Midbrain (tissue), 1 donor: ENCODE measurements at places on chromosomes 13 and 19.

GRCh38 chr13:23086968-23087623 is 93.7 kb upstream of the SGCG start:
- DNase-seq: no peak

- DNase-seq: peak; percentile 9
Measured at GRCh38 chr13:30569901-30570576, 47.7 kb upstream of the USPL1 start.

GRCh38 chr13:33764716-33765115 is 53.2 kb upstream of the RFC3 start:
- DNase-seq: no peak

GRCh38 chr19:33706631-33707030 is 84.9 kb downstream of the CHST8 start:
- no peak for DNase-seq

DNA sequence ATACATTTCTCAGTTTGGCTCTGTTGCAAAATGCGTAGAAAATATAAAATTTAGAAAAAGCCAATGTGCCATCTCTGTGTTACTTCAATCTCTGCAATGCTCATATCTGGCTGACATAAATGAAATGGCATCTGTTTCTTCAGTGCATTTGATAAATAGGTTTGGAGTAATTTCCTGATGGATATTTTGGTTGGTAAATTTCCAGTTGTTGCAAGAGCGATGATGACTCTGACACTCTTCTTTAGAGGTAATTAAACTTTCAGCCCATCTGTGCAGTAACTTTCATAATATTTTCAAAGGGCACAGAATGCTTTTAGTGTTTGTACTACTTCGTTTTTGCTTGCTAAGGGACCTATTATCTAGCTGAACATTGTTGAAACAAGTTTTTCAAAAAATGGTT is 1286.4 kb downstream of the PCDH9 start:
- no peak for DNase-seq

DNA sequence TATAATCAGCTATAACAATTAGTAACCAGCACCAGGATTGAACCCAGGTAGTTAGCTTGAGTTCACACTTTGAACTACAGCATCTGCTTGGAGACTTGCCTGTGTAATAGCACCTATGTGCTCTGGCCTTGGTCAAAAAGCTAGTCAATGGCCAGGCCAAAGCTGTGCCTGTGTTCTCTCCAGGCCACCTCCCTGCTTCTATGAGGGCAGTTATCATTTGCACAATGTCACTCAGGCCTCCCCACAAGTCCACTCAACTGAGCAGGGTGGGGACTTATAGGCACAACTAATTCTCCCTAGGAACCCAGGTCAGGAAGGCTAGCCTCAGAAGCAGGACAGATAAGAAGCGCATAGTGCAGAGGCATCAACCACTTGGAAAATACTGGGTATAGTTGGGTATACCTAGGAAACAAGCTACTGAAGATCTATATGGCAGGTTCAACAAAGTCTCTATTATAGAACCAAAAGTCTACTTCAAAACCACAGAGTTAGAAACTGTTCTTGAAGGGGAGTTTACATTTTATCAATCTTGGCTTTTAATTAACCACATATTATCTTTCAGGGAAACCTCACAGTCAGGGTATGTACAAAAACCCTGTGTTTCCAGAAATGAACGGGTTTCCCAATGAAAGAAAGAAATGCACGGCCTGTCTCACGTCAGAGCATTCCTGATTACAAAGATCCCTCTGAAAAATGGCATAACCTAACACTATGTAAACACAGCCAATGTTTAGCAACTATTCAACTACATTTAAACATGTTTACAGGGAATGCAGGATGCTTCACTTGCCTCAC is 140.9 kb downstream of the ABCC4 start:
- no peak for DNase-seq

- no peak for DNase-seq
Measured at GRCh38 chr19:13726323-13726722, 38.0 kb upstream of the MRI1 start.

- DNase-seq: peak; percentile 37
Measured at GRCh38 chr19:55678121-55678671, 3.2 kb downstream of the EPN1 start.

- peak; percentile 82 for DNase-seq
Measured at GRCh38 chr13:61774903-61775302, 359.3 kb upstream of the PCDH20 start.

- DNase-seq: no peak
Measured at GRCh38 chr19:3842948-3843347, 25.9 kb downstream of the ZFR2 start.

DNA sequence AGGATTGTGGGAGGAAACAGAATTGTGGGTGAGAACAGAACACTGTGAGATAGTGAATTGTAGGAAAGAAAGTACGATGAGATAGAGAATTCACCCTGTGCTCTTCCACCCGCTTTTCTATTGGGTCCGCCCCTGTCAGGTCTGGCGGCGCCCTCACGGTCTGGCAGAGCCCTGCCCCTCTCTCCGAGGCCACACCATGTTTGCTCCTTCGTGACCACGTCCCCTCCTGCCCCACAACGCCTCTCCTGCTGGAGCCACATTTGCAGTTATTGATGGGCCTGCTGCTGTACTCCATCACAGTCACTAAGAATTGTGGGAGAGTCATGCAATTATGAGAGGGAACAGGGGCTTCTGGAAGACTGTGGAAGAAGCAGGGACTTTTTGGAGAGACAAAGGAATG is 473.1 kb downstream of the KLF12 start:
- DNase-seq: no peak

- no peak for DNase-seq
Measured at GRCh38 chr13:93878675-93879074, 600.8 kb downstream of the DCT start.

DNA sequence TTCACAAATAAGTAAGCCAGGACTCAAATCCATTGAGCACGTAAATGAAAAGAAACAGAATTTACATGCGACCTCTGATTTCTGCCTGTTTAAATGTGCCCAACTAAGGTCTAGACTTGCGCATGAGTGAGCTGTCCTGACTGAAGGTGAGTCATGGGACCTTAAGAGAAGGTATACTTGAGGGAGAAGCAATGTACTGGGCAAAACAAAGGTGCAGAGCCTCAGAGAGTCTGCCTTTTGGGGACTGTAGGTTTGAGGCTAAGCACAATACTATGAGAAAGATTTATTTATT is 45.8 kb downstream of the UFM1 start:
- no peak for DNase-seq

- DNase-seq: no peak
Measured at GRCh38 chr13:71979616-71980015, 112.6 kb upstream of the DACH1 start.

GRCh38 chr19:1699998-1700732 is 47.8 kb upstream of the TCF3 start:
- no peak for DNase-seq

DNA sequence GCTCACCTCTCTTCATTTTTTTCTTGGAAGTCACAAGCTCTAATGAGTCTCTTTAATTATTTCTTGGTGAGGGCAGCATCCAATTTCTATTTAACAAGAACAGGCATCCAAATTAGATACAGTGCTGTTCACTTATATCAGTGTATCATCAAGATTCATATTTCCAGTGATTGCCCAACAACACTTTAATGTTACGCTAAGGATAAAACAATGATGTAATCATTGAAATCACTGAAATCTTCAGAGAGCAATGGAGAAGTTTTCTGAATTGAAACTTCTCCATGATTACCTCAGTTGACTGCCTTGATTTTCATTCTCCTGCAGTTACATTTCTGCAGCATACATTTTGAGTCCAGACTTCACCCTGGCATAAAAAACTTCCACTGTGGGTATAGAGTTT is 17.1 kb upstream of the LRCH1 start:
- no peak for DNase-seq

GRCh38 chr19:14031719-14032480 is at the start of gene IL27RA:
TSS of gene IL27RA (plus strand) at chr19:14031762. CDS start at chr19:14031873, 111 bp downstream.
- DNase-seq: peak; percentile 19

GRCh38 chr19:15457701-15458484 is 6.5 kb downstream of the RASAL3 start:
- DNase-seq: no peak

- DNase-seq: no peak
Measured at GRCh38 chr13:74675182-74675581, 541.0 kb upstream of the KLF12 start.

GRCh38 chr13:77533875-77534788 is 1.4 kb upstream of the SCEL start:
- no peak for DNase-seq

DNA sequence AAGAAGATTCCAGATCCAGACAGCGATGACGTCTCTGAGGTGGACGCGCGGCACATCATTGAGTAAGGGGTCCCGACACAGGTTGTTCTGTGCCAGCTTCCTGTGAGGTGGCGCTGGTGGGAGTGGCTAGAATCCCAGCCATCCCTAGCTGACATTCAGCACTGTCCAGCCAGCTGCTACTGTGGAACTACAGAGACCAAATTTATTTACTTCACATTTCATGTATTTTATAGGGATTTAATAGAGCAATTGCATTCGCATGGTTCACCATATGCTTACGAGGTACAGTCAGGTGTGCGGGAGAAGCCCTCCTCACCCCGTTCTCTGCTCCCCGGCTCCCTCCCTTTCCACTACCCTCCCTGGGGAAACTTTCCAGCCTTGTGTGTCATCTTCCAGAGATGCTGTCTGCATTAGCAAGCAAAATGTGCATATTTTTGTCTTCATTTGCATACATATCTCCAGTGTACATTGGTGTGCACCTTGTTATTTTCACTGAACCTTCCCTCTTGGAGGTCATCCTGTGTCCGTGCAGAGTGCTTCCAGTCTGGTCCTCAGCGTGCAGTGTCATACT is 47.2 kb downstream of the SMARCA4 start:
- DNase-seq: no peak

- DNase-seq: no peak
Measured at GRCh38 chr19:2443785-2444182, 13.0 kb downstream of the LMNB2 start.

- no peak for DNase-seq
Measured at GRCh38 chr13:109275852-109276251, 510.5 kb downstream of the IRS2 start.

DNA sequence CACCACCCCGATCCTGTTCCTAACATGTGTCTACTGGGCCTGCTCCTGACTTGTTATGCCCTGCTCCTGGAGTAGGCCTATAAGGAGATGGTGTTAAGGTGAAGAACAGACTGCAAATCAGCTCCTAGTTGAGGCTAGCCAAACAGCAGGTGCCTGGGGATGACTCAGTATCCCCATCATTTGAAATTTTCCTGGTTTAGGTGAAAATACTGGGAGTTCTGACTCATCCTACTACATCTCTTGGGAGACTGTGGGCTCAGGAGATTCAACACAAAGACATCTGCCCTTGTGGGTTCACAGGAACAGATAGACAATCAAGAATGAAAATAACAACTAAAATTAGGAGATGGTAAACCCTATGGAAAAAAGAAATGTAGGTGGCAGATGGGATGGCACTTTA is 41.2 kb downstream of the BRD4 start:
- no peak for DNase-seq

- DNase-seq: no peak
Measured at GRCh38 chr19:48530066-48530720, 18.6 kb upstream of the LMTK3 start.

- no peak for DNase-seq
Measured at GRCh38 chr19:11191273-11191755, 6.0 kb downstream of the KANK2 start.

GRCh38 chr13:23380534-23380933 is 53.0 kb downstream of the SACS start:
- no peak for DNase-seq

DNA sequence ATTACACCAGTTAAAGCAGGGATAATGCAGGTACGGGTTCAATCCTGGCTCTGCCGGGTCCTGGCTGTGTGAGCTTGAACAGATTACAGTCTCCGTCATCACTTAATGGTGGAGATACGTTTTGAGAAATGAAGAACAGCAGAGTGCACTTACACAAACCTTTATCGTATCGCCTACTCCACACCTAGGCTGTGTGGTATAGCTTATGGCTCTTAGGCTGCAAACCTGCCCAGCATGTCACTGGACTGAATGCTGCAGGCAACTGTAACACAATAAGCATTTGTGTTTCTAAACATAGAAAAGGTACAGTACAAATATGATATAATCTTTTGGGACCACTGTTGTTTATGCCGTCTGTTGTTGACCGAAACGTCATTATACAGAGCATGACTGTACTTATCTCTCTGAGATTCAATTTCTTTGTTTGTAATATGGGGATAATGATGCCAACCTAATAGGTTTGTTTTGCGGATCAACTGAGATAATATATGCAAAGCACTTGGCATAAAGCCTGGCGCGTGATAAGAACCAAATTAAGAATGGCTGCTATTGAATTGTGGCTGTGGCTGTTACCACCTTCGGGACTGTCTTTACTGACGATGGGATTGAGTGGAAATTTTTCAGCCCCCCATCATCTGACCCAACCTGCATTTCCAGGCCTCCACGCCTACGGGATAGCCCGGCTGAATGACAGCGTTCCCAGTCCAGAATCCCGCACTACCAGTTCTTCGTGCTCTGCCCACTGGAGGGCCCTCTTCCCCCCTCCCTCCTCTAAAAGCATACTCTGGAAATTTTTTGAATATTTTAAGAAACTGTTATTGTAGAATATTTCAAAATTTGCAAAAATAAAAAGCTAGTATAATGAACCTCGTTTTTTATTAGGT is 11.2 kb downstream of the KRTDAP start:
- DNase-seq: no peak

DNA sequence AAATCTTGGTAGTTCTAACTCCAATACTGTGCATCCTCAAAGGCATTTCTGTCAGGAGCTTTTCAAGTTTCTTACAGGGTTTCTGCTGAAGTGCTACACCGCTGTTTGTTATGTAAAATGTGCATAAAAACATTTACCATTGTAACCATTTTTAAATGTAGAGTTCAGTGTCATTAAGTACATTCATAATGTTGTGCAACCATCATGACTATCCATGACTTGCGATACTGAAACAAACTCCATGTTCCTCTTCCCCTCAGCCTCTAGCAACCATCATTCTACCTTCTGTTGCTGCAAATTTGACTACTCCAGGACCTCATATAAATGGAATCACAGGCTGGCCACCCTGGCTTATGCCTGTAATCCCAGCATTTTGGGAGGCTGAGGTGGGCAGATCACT is 14.4 kb upstream of the SLC25A42 start:
- no peak for DNase-seq

- DNase-seq: no peak
Measured at GRCh38 chr19:56162258-56162657, 13.6 kb upstream of the GALP start.

DNA sequence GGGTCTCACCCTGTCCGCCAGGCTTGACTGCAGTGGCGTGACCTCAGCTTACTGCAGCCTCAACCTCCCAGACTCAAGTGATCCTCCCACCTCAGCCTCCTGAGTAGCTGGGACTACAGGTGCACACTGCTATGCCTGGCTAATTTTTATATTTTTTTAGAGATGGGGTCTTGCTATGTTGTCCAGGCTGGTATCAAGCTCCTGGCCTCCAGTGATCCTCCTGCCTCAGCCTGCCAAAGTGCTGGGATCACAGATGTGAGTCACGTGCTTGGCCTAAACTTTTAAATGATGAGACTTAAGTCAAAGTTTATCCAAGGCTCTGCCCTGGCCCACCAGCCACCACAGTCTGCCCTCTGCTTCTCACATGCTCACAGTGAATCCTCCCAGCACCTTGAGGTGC is 2.2 kb downstream of the C19orf33 start:
- no peak for DNase-seq

GRCh38 chr13:52359534-52359933 is 46.4 kb downstream of the THSD1 start:
- DNase-seq: no peak
